ENCODE measurements at places on chromosomes 12 and 14. TPM values are rescaled to one million over a fixed set of nuclear protein-coding genes. Genes with fewer than 3 reads are reported as not detected.

LGMN gene
- 158 TPM for polyA plus RNA-seq

DNA sequence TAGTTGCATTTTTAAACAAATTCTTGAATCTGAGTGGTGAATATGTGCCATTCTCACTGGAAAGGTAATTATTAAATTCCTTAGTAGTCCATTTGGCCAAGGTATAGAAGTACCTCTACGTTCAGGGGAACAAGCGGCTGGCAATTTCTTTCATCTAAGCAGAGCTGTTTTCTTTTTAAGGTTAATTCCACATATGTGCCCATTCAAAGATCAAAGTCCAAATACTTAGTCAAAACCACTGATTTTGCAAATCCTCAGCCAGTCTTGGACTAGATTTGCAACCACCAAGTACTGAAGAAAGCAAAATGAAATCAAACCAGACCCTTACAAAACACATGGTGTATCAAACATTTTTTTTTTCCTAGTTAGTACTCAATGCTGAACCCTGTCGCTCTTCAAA is 68.7 kb upstream of the JDP2 start:
- DNase-seq: no peak

GRCh38 chr12:30967026-30967425 is 40.5 kb downstream of the TSPAN11 start:
- DNase-seq: no peak

TAS2R19 gene
- polyA plus RNA-seq: 1.8 TPM

DNA sequence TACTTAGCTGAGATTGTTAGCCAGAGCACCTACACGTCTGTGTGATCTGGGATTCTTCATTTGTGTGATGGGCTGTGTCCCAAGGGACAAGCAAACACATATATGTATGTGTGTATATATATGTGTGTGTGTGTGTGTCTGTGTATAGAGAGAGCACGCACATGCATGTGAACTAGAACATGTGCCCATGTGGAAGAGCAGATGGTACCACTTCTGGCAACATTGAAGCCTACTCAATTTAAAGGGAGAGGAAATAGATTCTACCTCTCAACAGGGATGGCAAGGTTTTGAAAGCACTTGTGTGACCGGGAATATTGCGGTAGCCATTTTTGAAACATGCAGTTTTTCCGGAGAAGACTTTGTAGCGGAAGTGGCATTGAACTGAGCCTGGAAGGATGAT is 1.4 kb downstream of the TOMM20L start:
- DNase-seq: no peak

DNA sequence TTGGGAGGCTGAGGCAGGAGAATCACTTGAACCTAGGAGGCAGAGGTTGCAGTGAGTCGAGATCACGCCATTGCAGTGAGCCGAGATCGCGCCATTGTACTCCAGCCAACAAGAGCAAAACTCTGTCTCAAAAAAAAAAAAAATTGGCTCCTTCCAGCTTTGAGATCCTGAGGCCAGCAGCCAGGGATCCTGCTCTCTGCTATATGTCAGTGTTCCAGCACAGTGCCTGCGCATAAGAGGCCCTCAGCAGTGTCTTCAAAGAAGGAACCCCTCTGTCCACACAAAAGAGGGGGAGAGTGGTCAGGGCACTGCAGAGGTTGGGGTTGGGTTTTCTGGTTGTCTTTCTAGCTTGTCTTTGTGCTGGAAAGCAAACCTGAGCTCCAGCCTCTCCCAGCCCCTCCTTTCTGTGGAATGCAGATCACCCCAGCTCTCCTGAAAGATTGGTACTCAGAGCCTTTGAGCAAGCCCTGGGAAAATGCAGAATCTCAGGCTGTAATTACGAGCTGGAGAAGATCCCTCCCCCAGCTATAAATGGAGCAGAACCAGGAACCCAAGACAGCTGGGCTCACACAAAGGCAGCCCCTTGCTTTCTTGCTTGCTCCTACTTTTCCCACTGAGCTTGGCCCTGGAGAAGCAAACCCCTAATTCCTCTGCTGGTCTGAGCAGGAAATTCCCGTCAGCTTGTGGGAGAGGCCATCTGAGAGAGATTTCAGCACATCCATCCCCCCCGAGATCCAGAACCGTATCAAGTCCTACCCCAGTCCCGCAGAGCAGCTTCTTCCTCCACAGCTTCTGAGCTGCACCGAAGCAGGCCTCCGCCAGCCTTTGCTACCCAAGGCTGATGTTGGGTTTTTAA is 205.7 kb downstream of the ZFP36L1 start:
- no peak for DNase-seq

DNA sequence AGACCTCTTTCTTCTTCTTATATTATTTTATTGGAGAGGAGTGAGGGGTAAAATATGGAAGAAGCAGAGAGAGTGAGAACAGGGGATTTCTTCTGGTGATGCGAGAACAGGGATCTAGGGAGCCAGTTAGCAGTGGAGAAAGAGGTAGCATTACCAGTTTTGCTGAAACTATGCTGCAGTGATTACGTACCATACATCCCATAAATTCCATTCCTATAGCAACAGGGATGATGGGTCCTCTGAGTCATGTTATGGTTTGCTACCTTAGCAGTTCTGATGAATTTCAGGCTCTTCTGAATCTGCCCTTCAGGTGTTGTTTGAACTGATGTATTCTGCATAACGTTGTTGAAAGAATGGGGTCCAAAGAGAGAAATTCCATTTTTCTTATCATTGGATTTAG is 625.4 kb upstream of the LRFN5 start:
- DNase-seq: no peak

- DNase-seq: no peak
Observed at GRCh38 chr12:45994736-45995135, 4.4 kb upstream of the SCAF11 start.

DNA sequence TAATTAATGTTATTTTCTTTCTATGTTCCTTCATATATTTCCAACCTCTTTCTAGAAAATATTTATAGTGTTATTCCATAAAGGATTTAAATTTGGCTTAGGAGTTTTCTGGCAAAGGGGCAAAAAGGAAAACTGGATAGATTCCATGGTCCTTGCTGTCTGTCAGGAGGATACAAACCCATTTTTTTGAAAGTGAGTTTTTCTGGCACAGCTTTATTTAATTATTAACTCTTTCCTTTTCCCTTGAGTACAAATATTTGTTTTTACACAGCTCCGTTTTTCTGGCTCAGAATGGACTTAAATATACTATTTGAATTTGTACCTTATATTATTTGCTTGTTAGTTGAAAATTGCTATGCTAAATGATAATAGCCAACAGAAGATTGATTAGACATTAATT is 56.3 kb downstream of the MNAT1 start:
- no peak for DNase-seq

ANKS1B gene
- polyA plus RNA-seq: 3.8 TPM

MYH6 gene
- 0.18 TPM for polyA plus RNA-seq

- no peak for DNase-seq
Observed at GRCh38 chr12:27823038-27823437, 43.0 kb upstream of the MANSC4 start.

CLEC4C gene
- 0.28 TPM for polyA plus RNA-seq

DNA sequence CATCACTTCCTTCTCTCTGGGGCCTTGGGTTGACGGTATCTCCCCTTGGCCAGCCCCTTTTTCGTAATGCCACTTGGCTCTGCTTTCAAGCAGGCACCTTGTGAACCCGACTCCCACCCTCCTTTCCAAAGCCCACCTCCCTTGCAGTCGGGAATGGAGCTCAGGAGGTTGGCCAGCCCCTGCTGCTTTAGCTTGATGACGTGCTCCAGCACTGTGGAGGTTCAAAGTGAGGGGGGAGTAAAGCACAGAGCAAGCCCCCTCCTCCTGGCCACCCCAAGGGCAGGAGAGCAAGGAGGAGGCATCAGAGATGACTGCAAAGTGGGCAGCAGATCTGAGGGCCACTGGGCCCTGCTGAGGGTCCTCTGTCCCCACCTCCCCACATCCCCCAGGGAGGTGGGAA is 103.4 kb downstream of the ZFP36L1 start:
- DNase-seq: no peak

GRCh38 chr12:5784462-5785130 is 160.5 kb downstream of the ANO2 start:
- DNase-seq: no peak

MMAB gene
- polyA plus RNA-seq: 33.6 TPM

DNA sequence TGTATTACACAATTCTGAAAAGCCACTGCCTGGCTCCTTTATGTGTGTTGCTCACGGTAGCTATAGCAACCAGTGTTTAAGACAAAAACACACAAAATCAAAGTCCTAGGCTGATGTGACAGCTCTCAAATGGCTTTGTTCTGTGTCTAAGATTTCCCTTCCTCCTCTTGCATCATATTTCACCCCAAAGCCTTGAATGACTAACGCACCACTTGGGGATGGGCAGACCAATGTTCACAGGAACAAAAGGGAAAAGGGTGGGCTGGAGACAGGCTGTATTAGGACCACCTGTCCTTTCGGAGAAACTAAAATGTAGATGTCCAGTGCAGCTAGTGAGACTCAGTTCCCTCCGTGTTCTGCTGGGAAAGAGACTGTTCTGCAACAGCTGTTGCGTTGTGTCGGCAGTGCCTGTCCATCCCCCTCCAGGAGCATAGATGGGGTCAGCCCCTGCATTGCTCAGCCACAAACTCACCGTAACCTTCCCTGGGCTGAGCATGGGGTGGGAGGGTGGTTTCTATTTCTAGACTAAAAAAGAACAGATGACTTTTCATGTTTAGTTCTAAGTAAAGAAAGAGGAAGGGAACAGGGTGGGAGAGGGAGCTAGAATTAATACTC is 26.8 kb upstream of the DAAM1 start:
- peak; percentile 59 for DNase-seq

BDKRB2 gene
- polyA plus RNA-seq: 3.6 TPM

CLSTN3 gene
- polyA plus RNA-seq: 105 TPM

DRAM1 gene
- 20.7 TPM for polyA plus RNA-seq

- DNase-seq: no peak
Observed at GRCh38 chr12:51262758-51263177, 7.4 kb downstream of the SMAGP start.

DNA sequence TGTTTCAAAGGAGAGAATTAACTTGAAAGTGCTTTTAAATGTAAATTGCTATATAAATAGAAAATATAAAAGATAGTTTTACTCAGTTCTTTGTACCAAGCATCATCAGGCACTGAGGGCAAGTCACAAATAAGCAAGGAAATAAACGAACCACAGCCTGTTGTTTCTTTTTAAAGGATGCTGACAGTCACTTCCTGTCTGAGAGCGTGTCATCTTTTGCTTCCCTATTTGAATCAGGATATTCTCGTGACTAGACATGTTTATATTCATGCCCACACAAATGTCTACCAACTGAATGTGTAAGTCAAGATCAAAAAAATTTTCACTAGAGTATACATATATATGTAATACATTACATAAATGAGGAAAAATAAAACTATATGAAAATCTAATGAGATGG is 31.4 kb upstream of the SLC2A13 start:
- DNase-seq: no peak

DNA sequence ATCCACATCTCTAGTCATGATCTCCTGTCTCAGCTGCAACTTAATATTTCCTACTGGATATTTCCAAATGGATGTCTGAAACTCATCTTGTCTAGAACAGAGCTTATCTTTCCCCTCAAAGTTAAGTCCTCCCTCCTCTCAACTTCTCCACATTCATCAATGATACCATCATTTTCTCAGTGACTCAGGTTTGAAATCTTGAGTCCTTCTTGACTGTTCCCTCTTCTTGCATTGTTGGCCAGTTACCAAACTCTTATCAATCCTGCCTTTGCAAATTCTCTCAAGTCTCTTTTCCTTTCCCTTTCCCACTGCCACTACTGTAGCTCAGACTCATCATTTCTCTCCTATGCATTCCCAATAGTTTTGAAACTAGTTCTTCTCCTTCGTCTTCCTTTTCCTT is 14.3 kb upstream of the CHURC1 start:
- no peak for DNase-seq

- no peak for DNase-seq
Observed at GRCh38 chr14:97456958-97457357, 659.8 kb downstream of the VRK1 start.

GRCh38 chr12:43786899-43787693 is 19.0 kb downstream of the TWF1 start:
- no peak for DNase-seq

DNA sequence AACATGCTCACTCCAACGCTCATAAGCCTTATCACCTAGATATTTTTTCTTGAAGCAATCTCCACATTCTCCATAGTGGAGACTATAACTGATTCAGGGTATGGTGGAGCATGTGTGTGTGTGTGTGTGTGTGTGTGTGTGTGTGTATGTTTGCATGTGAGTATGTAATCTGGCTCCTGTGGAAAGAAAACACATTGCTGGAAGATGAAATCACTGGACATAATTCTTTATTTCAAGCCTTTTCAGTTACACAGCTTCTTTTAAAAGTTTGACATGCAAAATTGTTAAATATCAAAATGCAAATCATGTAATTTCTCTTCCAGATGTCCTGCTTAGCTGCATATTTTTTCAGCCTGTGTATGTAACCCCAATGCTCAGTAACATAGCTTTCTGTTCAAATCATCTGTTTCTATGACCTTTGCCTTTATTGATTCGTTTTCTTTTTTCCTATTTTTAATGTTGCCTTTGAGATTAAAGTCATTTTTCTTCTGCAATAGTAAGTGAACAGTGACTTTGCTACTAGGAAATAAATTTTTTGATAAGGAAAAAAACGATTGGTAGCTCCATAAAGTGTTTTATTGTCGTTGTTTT is 80.5 kb upstream of the BTG1 start:
- no peak for DNase-seq

CPNE6 gene
- polyA plus RNA-seq: not detected

ACSM4 gene
- not detected for polyA plus RNA-seq

DNA sequence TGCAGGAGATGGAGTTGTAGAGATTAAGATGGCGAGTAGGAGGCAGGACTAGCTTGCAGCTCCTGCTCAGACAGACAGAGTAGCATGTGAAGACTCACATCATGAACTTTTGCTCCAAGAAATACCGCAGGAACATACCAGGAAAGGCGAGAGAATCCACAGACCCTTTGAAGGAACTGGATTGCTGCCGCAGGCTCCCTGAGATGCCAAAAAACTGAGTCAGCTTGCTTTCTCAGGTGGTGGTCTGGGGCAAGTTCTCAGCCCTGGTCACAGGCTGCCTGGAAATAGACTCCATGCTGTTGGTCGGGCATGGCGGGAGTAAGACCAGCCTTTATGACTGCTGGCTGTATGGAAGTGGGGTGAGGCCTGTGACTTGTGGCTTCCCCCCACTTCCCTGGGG is 163.6 kb upstream of the NAV3 start:
- no peak for DNase-seq

BBOF1 gene
- polyA plus RNA-seq: 16.1 TPM

TAS2R8 gene
- not detected for polyA plus RNA-seq

YLPM1 gene
- polyA plus RNA-seq: 88.8 TPM

All from right renal cortex interstitium (tissue), 3 donors.